HFFc6 (cell line): ENCODE measurements at places on chromosomes 12 and 14. TPM values are rescaled to one million over a fixed set of nuclear protein-coding genes. Genes with fewer than 3 reads are reported as not detected.

RIPK3 gene
- not detected in 2 replicates for total RNA-seq

SLC38A4 gene
- 8.5 and 11.0 TPM in 2 replicates for total RNA-seq

SYNE3 gene
- 16.9 and 20.9 TPM in 2 replicates for total RNA-seq

PZP gene
- not detected in 2 replicates for total RNA-seq

KLHDC1 gene
- total RNA-seq = 1.3 to 1.6 TPM (median 1.6 TPM) in 3 replicates

ADAMTS20 gene
- total RNA-seq = not detected in 3 replicates

DPPA3 gene
- total RNA-seq = not detected in 3 replicates

SYCP3 gene
- 0.07 TPM in 1 of 3 replicates, not detected in the others for total RNA-seq

PLEKHG7 gene
- not detected in 3 replicates for total RNA-seq

- DNase-seq = no peak
- no peaks in the 10 kb centered on the region; the same call in none of the 2 replicates for H3K27me3 ChIP-seq
- H3K4me3 ChIP-seq = no peak overlapping the region
- no peaks in the 10 kb centered on the region for H3K4me1 ChIP-seq
Observed at GRCh38 chr12:90181216-90181615, 472.6 kb upstream of the ATP2B1 start.

DNA sequence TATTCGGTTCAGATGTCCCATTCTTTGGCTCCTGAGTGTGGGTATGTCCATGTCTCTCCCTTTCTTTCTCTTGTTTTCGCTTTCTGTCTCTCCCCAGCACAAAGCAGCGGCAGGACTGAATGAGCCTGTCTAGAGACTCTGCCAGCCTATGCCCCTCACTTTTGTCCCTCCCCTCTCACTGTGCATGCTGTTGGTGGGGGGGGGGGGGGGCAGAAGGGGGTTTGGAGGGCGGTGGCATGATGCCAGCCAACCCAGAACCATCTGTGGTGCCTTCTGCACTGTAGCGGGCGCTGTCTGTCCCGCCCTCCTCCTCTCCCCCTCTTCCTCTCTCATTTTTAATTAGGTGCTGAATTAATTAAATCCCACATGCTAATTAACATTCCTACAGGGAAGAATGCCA is 17.7 kb downstream of the NGDN start:
- H3K27ac ChIP-seq = no peak overlapping the region
- DNase-seq = no peak
- no peaks in the 10 kb centered on the region for H3K27me3 ChIP-seq
- no peak overlapping the region for H3K4me3 ChIP-seq
- no peaks in the 10 kb centered on the region for H3K4me1 ChIP-seq

DNA sequence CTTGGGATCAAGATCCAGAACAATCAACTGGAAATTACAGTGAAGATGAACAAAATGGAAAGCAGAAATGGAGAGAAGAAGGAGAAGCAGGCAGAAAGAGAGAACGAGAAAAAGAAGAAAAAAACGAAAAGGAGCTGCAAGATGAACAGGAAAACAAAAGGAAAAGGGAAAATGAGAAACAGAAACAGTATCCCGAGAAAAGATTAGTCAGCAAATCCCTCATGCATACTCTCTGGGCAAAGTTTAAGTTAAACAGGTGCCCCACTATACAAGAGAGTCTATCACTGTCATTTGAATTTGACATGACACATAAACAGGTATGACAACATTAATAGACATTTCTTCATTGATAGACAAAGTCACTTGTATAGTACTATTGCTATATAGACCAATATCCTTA is 5.0 kb downstream of the NANOGNB start:
- no peaks in the 10 kb centered on the region for H3K27me3 ChIP-seq
- H3K4me1 ChIP-seq = no peaks in the 10 kb centered on the region
- no peak for DNase-seq
- no peak overlapping the region for H3K27ac ChIP-seq

DNA sequence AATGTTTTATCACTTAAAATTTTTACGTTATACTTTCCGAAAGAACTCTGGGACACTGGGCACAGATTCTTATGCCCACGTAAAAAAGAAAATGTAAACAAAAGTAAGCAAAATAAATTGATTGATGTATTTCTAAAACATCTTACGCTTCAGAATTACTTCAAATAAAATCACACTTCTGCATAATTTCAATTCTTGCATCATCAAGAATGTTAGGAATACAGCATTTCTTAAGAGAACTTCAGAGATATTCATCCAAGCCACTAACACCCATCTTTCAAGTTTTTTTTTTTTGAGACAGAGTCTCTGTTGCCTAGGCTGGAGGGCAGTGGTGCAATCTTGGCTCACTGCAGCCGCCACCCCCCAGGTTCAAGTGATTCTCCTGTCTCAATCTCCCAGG is 180.6 kb downstream of the MED13L start:
- H3K4me1 ChIP-seq = peaks cover 35% of the 10 kb centered on the region
- no peak overlapping the region for H3K27ac ChIP-seq
- DNase-seq = no peak
- H3K27me3 ChIP-seq = no peaks in the 10 kb centered on the region; the same call in 1 of the 2 replicates
- H3K36me3 ChIP-seq = peaks cover 17% of the 10 kb centered on the region
- no peak overlapping the region for H3K4me3 ChIP-seq

DNA sequence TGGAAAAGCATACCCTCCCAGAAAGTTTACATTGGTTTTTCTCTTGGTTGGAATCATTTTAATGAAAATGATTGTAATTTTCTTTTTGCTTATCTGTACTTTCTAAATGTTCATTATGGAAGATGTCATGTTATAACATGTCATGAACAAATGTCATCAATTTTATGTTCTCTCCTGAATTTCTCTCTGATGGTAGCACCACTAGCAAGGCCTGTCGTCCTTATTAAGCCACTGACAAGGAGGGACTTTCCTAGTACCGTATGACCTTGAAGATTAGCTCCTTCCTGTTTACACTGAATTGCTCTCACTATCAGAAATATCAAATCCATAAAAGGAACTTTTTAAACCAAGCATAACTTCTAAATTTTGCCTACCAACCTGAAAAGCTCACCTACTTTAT is 99.0 kb downstream of the ESR2 start:
- H3K36me3 ChIP-seq = peaks cover 8% of the 10 kb centered on the region; the same call in 1 of the 2 replicates
- no peak overlapping the region for H3K4me3 ChIP-seq
- peaks cover 36% of the 10 kb centered on the region for H3K4me1 ChIP-seq
- DNase-seq = no peak
- H3K27me3 ChIP-seq = peaks cover 2% of the 10 kb centered on the region; the same call in 1 of the 2 replicates
- no peak overlapping the region for H3K27ac ChIP-seq

- H3K27ac ChIP-seq = peak overlapping the region; percentile 84
- H3K4me3 ChIP-seq = peak overlapping the region; percentile 90
- peaks cover 56% of the 10 kb centered on the region for H3K4me1 ChIP-seq
Observed at GRCh38 chr14:104970231-104971068, 7.7 kb downstream of the AHNAK2 start.

- peak overlapping the region; percentile 77 for H3K27ac ChIP-seq
- H3K4me3 ChIP-seq = peak overlapping the region; percentile 89
- no peak for DNase-seq
- H3K4me1 ChIP-seq = peaks cover 40% of the 10 kb centered on the region
- peaks cover 7% of the 10 kb centered on the region for H3K36me3 ChIP-seq
Observed at GRCh38 chr12:98645572-98646067, 530 bp downstream of the APAF1 start.

DNA sequence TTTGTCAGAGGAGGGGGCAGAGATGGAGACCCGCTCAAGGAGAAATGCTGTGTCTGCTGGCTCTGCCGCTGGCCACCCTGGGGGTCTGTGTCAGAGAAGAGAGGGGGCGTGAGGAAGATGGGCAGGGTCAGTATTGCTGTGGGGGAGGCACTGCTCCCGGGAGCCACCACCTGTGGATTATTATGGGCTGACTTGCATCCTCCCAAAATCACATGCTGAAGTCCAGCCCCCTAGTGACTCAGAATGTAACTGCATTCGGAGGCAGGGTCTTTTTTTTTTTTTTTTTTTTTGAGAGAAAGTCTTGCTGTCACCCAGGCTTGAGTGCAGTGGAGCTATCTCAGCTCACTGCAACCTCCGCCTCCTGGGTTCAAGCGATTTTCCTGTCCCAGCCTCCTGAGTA is 12.3 kb downstream of the ABCD4 start:
- H3K4me1 ChIP-seq = no peaks in the 10 kb centered on the region
- DNase-seq = no peak
- no peak overlapping the region for H3K27ac ChIP-seq

DNA sequence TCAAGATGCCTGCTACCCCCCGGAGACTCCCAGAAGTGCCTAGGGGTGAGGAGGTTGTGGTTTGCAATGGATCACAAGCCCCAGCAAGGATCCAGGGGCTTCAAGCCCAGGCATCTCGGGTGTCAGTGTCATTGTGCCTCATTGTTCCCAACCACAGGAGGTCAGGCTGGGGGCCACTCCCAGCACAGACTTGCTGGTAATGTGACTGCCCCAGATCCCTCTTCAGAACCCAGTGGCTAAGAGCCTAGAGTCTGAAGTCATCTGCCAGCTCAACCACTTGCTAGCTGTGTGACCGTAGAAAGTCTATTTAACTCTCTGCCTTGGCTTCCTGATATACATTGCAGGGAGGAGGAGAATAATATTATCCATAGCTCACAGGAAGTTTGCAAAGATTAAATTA is 7.7 kb upstream of the ASB2 start:
- H3K27me3 ChIP-seq = no peaks in the 10 kb centered on the region; the same call in 1 of the 2 replicates
- H3K36me3 ChIP-seq = no peaks in the 10 kb centered on the region
- DNase-seq = peak; percentile 50

GRCh38 chr12:103169-103981 is 36.8 kb downstream of the IQSEC3 start:
- peaks cover 48% of the 10 kb centered on the region for H3K27me3 ChIP-seq
- H3K36me3 ChIP-seq = peaks cover 11% of the 10 kb centered on the region; the same call in 1 of the 2 replicates
- no peak overlapping the region for H3K27ac ChIP-seq
- no peak for DNase-seq

DNA sequence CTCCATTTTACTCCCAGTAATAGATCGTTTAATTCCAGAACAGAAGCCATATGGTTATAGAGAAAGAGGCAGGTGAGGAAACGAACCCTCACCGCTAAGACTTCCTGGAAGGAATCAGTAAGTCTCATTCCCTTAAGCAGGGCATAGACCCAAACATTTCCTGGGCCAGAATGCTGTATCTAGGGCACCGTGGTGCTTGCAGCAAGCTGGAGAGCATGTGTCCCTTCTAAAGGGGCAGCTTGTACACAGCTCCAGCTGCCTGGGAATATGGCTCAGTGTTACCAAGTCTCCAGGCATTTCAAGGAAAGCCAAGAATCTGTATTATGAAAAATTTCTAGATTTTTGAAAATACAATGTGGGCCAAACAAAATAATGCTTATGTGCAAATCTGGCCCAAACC is 73.4 kb downstream of the PPM1H start:
- H3K4me1 ChIP-seq = peaks cover 82% of the 10 kb centered on the region
- no peak for DNase-seq
- no peaks in the 10 kb centered on the region for H3K36me3 ChIP-seq
- peaks cover 2% of the 10 kb centered on the region for H3K27me3 ChIP-seq
- peak overlapping the region; percentile 69 for H3K27ac ChIP-seq

- no peak overlapping the region for H3K4me3 ChIP-seq
- H3K27me3 ChIP-seq = peaks cover 2% of the 10 kb centered on the region
- no peak for DNase-seq
- H3K27ac ChIP-seq = no peak overlapping the region
- peaks cover 18% of the 10 kb centered on the region for H3K4me1 ChIP-seq
Observed at GRCh38 chr14:67973436-67973835, 153.9 kb downstream of the RAD51B start.

GRCh38 chr12:12511021-12511783 is 51.5 kb downstream of the DUSP16 start:
- no peak for DNase-seq
- H3K27me3 ChIP-seq = no peaks in the 10 kb centered on the region
- H3K27ac ChIP-seq = no peak overlapping the region

DNA sequence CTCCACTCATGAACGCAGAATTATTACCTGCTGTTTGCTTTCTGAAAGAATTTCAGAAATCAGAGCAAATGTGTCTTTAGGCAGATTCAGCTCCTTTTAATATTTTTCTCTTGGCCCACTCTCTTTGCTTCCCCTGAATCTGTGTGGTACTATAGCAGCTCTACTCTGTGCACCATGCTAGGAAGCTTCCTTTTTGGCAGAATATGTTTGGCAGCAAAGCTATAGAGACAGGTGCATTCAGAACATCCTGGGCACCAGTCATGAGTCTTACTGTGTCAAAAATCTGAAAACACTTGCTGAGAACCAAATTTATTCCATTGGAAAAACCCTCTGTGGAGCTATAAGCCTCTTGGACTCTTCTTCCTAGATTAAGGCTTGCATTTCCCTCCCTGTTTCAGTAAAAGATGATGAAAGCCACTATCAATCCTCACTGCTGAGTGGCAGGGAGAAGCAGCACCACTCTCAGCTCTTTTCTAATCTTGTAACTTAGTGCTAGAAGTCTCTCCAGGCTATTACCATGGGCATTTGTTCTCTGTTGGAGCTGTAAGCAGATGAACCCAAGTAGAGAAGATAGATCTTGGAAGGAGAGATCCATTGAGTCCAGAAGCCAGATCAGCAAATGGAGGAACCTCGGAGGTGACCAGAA is 18.2 kb downstream of the CIPC start:
- H3K36me3 ChIP-seq = peaks cover 12% of the 10 kb centered on the region
- DNase-seq = no peak
- H3K27me3 ChIP-seq = no peaks in the 10 kb centered on the region
- H3K27ac ChIP-seq = no peak overlapping the region
